ENCODE measurements at places on chromosomes 5 and 9.

DNA sequence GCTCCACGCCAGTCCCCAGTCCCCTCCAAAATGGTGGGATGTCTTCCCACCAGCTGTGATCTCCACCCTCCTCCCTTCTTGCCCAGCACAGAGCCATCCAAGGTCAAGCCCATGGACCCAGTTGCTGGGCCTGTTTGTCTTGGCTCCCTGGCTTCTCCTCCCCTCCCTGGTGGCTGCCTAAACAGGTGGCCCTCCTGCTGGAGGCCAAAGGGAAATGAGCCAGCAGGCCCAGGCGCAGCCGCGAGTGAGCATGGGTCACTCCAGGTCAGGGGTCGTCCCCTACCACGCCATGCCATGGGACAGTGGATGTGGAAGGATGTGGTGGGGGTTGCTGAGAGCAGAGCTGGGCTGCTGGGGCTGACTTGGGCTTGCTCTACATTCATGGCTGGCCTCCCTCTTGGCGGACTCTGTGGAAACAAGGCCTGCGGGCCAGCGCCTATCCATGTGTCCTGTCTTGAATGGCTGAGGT, 33.6 kb downstream of the COL15A1 start:
- DNase-seq: no peak

DNA sequence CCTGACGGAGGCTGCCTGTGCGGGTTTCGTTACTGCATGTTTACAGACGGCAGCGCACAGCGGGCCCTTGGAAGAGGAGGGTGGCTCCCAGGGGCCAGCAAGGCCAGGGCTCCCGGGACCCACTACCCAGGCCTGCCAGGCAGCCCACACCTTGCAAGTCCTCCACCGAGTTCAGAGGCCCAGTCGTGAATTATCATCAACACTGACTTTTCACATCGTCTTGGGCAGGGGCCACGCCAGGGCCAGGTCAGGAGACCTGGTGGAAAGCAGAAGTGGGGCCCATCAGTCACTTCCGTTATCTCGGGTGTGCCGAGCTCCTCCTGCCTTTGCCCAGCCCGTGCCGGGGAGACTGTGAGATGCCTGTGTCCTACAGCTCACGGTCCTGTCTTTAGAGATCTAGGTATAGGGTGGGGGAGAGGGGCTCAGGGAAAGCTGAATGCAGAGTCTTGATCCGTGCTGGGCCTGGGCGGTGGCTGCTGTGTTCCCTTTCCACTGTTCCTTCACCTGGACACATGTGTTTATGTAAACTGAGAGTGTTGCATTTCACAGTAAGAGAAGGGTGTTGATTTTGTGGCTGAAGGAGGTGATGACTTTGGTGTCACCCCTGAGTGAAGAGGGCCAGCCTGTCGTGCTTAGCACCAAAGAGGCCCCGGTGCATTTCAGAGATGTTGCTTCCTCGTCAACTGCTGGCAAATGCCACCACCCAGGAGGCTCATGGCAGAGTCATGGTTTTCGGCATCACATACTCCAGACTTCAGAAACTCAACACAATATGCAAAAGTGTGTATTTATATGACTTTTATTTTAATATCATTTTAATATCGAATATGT, 175.2 kb downstream of the GAPVD1 start:
- DNase-seq: peak; percentile 30

DNA sequence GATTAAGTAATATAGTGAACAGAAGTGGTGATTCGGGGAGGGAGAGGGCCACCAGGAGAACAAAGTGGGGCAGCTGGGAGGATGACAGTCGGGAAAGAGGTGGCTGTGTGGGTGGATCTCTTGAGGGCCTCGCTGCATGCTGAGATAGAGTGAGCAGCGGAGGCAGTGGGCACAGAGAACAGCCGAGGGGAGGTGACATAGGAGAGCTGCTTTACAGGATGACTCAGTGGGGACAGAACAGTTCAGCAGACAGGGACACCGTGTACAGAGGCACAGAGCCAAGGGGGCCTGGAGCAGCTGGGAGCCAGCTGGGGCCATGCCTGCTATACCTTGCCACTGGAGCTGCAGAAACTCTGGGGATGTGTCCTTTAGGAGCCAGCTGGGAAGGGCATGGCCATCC, 273.9 kb downstream of the GADD45G start:
- no peak for DNase-seq

GRCh38 chr5:67124556-67124955, 72.0 kb downstream of the CD180 start:
- no peak for DNase-seq

GRCh38 chr5:9564752-9565151, 18.9 kb upstream of the SEMA5A start:
- DNase-seq: no peak

DNA sequence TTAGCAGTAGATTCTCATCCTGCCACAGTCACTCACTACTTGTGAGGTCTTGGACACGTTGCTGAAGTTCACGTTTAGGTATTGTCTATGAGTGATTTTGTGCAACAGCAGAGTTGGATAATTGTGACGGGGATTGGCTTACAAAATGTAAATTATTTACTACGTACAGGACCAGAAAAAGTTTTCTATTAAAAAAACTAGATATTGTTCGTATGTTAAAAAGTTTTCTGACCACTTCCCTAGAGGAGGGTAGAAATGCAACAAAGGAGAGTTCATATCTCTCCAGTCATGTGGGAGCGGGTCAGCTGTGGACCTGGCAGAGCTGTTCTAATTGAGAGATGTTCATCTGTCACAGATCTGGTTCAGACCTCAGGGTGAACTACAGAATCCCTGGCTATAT, 976.1 kb upstream of the NUDT12 start:
- DNase-seq: no peak

GRCh38 chr5:156405988-156406387, 79.0 kb downstream of the SGCD start:
- no peak for DNase-seq

- DNase-seq: no peak
Observed at GRCh38 chr9:78778861-78779374, 482.0 kb downstream of the PSAT1 start.

GRCh38 chr9:109537288-109537687, 39.2 kb upstream of the PTPN3 start:
- no peak for DNase-seq

DNA sequence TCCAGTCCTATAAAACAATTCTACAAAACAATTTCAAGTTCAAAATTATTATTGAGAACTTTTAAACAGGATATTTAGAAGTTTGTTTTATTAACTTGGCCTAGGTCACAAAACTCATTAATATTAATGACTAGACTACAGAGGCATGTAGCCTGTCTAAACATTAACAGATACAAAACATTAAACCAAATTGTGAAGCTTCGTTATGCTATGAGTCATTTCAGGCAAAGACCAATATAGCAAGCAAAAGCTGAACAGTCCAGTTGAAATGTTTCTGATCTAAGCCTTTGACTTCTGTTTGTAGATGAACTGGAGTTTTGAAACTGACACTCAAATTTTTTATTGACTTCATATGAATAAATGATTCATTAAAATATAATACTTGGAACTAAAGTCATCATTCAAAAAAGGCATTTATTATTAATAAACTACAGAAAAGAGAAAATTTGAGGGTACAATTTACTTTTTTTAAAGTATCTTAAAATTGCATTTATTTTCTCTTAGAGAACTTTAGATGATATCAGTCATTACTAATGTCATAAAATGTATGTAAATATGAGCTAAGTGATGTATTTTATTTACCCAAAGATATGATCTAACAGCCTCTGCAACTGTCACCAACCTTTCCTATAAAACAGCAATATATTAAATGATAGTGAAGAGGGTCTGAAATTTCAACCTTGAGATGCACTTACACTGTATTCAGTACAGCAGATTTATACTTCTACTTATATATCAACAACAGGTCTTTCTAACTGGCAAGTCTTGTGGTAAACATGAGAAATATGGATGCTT, 188.8 kb downstream of the COMMD10 start:
- DNase-seq: no peak

DNA sequence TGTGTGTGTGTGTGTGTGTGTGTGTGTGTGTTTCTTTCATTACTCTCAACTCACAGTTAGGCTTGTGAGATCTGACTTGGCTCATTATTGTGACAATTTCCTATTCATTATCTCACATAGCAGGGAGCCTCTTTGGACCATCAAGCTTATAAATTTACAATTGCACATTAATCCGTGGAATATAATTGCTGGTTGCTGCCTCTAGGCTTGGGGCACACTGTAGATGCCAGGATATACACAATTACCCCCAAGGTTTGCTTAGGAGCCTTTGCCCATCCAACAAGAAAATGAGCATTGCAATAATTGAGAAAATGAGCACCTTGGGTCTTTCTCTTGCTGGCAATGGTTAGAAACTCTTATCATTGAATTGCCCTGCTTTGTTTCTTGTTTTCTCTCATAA, 161.6 kb upstream of the DMRTA1 start:
- DNase-seq: no peak

DNA sequence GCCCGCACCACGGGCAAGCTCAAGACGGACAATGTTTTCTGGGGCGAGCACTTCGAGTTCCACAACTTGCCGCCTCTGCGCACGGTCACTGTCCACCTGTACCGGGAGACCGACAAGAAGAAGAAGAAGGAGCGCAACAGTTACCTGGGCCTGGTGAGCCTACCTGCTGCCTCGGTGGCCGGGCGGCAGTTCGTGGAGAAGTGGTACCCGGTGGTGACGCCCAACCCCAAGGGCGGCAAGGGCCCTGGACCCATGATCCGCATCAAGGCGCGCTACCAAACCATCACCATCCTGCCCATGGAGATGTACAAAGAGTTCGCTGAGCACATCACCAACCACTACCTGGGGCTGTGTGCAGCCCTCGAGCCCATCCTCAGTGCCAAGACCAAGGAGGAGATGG, 108.6 kb downstream of the DAB2IP start:
- DNase-seq: no peak

DNA sequence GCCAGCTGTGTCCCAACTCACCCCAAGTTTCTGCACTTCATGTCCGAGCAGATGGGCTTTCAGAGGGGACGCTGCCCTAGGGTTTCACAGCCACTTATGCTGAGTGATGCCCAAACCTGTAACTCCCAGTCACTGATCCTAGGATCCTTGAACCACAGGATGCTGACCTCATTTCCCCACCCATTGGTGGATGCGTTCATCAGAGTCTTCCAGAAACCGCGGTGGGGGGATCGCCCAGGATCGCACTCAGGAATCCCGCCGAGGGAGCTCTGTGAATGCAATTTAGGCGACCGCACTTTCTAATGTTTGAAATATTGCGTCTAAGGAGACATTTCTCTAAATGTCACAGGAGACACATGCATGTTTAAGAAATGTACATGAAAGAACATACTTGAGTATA, 212.3 kb upstream of the IRX4 start:
- DNase-seq: no peak

GRCh38 chr9:68446836-68447235, 90.4 kb downstream of the PGM5 start:
- DNase-seq: no peak

GRCh38 chr5:132837868-132838267, 7.4 kb upstream of the SHROOM1 start:
- DNase-seq: no peak

DNA sequence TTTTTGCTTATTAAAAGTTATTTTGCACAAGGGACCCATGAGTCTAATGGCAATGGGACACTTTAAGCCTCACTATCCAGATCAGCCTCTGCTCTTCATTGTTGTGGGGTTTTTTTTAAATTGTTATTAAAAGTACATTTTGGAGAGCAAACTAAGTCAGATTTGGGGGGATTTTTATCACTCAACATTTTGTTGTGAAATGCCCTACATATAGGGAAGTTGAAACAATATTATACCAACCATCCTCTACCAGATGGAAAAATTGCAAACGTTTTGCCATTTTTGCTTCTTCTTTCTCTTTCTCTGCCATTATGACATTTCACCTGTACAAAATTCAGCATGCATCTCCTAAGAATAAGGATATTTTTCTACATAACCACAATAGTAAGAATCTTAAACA, 75.3 kb downstream of the SLC1A3 start:
- DNase-seq: peak; percentile 19

GRCh38 chr5:39498278-39498952, 73.6 kb upstream of the DAB2 start:
- DNase-seq: peak; percentile 83

DNA sequence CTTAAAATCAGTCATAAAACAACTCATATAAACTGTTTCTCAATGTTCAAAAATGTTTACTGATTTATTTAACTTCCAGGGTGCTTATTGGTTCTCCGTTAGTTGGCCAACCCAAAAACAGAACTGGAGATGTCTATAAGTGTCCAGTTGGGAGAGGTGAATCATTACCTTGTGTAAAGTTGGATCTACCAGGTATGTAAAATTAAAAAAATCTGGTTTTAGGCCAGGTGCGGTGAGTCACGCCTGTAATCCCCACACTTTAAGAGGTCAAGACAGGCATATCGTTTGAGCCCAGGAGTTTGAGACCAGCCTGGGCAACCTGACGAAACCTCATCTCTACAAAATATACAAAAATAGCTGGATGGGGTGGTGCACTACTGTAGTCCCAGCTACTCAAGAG, 73.7 kb downstream of the ITGA1 start:
- DNase-seq: no peak

DNA sequence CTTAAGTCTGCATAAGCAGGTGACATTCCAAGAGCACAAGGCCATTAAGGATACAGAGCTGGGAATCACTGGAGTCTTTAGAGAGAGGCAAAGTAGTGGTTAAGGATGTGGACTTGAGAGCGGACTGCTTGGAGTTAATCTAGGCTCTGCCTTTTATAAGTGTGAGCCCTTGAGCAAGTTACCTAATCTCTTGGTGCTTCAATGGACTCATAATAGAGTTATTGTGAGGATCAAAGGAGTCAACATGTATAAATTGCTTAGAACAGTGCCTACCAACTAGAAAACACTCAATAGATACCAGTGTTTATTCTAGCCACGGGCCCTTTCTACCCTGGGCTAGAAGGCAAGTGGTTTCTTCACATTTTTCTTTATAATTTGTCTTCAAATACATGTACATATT, 819.4 kb downstream of the NR2F1-AS1 start:
- DNase-seq: no peak

- peak; percentile 3 for DNase-seq
Observed at GRCh38 chr5:156824800-156825199, 25.3 kb upstream of the PPP1R2B start.

- DNase-seq: no peak
Observed at GRCh38 chr5:98416541-98416940, 356.9 kb upstream of the RGMB start.

DNA sequence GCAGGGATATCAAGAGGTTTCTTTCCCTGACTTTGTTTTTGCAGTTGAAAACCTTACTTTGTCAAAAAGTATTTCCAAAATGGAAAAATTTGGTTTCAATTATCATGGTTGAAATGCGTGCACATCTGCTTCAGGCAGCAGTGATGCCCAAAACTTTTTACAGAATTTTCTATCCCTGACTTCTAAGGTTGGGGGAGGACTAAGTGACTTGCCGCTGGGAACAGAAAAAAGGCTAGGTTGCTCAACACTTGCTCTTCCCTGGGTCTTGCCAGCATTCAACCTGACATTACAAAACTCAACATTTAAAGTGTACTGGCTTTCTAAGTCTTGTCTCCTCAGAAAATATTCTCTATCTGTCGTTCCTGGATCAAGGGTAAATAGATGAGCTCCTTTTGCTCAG, 4.7 kb downstream of the KLHL3 start:
- no peak for DNase-seq

DNA sequence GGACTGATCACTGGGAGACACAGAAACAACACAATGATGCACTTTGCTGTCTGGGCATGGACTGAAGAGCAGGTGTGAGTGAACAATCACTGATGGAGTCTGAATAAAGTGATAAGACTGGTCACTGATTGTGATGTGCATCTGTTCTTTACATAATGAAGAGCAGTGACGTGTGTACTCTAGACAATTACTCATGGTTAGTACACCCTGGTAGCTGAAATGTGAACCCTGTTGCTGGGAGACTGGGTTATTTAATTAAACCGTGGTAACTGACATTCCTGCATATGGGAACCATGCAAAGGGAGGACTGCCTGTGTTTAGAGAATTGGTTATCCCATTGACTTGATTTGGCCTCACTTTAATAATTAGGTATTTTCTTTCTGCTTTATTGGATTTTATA, 202.9 kb downstream of the NR2F1-AS1 start:
- DNase-seq: no peak
